ENCODE measurements at places on chromosomes 2 and 18.

DNA sequence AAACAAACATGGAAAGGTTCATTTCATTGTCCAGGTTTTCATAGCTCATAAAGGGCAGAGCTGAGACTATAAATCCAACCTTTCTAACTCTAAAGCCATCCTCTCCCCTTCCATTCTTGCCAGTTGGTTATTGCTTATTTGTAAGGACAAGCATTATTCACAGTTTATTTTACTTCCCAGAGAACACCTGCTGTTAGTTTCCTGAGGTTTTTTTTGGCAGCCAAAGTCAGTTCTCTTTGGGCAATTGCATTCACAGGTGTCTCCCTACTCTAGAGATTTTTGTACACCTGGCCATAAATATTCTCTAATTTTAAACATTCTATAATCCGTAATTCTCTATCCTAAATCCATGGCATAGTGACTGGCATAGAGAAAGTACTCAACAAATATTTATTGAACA, 87.3 kb upstream of the SPHKAP start:
- no peak for DNase-seq

DNA sequence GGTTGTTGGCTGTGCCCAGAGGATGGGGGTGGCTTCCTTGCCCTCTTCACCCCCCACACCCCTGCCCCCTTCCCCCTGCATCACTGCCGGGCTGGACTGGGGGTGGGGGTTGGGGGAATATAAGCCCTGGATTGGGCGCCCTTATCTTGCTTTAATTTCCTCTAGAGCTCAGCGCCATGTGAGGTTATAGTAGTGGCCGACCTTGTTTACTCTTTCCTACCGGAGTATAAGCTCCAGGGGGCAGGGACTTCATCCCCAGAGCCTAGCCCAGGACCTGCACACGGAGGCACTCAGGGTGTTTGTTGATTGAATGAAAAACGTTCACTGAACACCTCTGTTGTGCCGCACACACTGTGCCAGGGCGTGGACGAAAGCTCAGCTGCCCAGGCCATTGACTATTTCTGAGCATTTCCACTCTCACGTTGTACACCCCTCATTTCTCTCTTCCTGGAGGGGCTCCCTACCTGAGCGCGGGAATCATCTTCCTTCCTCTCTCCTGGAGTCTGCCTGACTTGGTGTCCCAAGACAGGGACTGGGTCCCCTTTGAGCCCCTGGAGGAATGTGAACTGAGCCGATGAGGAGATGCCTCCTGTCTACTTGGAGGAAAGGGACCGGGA, 9.3 kb upstream of the SPATA3 start:
- no peak for DNase-seq

DNA sequence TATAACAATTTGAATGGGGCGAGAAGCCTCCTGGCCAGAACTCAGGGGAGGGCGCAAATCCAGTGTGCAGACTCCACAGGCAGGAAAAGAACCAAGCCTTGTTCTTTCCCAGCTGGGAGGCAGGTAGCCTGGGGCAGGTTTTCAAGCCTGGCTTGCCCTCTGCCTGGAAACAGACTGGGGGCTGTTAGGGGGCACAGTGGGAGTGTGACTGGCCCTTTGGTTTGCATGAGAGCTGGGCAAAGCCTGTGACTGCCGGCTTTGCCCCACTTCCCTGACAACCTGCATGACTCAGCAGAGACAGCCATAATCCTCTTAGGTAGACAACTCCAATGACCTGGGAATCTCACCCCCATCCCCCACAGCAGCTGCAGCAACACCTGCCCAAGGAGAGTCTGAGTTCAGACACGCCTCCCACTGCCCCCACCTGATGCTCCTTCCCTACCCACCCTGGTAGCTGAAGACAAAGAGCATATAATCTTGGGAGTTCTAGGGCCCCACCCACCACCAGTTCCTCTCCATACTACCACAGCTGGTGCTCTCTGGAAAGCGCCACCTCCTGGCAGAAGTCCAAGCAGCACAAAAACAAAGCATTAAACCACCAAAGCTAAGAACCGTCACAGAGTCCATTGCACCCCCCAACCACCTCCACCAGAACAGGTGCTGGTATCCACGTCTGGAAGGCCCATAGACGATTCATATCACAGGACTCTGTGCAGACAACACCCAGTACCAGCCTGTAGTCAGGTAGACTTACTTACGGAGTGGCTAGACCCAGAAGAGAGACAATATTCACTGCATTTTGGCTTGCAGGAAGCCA, 402.5 kb downstream of the STK39 start:
- DNase-seq, result no peak

- DNase-seq, result no peak
These were observed 27.1 kb upstream of the TFPI start for GRCh38 chr2:187581125-187581896.

- DNase-seq, result no peak
These were observed 864.4 kb upstream of the KLHL29 start for GRCh38 chr2:22520369-22521288.

DNA sequence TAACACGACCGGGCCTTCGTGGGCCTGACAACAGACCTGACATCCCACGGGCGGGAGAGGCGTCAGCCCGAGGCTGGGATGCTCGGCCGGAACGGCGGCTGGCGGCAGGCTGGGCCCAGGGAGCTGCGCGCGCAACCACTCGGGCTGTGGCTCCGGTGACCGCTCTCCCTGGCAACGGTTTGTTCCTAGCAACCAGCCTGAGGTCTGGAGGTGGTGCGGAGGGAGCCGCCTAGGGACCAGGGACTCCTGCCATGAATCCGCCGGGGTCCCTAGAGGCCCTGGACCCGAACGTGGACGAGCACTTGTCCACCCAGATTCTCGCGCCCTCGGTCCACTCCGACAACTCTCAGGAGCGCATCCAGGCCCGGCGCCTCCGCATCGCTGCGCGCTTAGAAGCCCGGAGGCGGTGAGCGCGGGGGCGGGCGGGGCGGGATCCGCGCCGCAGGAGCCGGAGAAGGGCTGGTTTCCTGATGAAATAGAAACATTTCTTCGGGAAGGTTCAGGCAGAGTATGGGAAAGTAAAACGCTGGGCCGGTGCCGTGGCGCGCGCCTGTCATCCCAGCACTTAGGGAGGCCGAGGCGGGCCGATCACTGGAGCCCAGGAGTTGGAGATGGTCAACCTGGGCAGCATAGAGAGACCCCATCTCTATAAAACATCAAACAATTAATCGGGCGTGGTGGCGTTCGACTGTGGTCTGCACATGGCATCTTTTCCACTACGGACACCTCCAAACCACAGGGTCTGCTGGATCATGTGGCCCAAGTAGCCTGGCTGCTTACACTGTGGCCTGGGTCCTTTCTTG, at the start of gene DRC1:
Gene DRC1 (plus strand): TSS at position 182 of the 803 bp plus-strand sequence. CDS start 70 bp downstream, at position 252.
- no peak for DNase-seq

DNA sequence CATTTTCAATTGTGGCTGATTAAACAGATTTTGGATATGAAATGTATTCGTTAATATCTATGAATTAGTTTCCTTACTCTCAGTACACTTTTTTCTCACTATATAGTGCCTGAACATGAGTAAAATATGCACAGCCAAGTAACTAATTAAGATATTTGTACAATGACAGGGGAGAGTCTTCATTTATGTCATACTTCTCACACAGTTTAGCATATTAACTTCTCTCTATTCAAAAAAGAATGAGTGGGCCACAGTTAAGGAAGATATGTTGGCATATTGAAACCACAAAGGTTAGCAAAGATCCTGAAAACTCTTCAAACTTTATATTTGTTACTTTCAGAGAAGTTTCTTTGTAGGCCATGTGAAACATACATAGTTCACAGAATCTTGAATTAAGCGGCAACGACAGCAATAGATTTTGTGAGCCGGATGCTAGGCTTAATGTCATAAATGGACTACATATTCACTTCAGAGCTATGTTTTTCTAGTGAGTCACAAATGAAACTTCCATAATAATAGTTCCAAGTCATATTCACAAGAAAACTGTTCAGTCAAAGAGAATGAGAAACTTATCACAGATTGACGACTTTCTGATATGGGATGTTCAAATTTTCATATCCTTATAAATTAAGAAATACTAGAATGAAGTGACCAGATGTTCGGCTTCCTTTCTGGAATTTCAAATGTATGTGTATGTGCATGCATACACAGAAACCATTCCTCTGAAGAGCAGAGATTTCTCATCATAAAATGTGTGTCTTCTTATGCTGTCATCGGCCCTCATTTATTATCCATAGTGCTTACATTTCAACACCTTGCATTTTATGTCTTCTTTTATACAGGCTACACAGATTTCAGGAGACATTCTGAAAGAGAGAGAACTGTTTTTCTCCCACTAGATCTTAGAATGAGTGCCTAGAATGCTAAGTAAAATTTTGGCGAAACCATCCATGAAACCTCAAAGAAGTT, 584.0 kb downstream of the SATB2 start:
- no peak for DNase-seq

- DNase-seq, result peak; percentile 17
These were observed 36.8 kb upstream of the WIPF1 start for GRCh38 chr2:174634130-174635014.

- no peak for DNase-seq
These were observed 201.8 kb upstream of the GULP1 start for GRCh38 chr2:188089901-188090300.

GRCh38 chr18:6580401-6580800, 149.1 kb upstream of the ARHGAP28 start:
- DNase-seq, result no peak

DNA sequence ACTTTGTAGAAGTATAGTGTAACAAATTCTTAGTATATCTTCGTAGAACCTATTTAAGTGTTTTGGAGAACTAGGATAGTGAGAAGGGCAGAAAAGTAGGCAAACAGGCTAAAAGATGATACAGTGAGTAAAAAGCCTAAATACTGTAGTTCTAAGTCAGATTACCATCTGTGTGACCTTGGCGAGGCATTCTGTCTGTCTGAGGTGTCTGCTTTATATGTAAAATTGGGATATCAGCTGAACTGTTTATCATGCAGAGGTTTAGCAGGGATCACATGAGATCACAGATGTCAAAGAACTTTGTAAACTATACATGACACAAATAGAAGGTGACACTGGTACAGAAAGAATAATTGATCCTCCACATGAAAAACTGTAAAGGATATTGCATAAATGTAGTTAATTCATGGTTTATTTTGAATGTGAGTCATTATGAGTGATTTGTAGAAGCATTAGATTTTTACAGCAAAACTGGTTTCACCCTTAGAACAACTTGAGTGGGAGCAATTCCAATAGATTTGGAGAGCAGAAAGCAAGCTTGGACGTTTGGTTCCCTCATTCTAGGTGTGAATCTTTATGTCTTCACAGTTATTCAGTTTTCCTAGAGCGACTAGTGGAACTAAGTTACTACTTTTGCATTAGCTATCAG, 41.9 kb downstream of the TAF1B start:
- no peak for DNase-seq

- no peak for DNase-seq
These were observed 148.4 kb downstream of the SH3RF3 start for GRCh38 chr2:109277406-109277805.

- DNase-seq, result no peak
These were observed 866.0 kb downstream of the CBLN2 start for GRCh38 chr18:71678144-71678543.

DNA sequence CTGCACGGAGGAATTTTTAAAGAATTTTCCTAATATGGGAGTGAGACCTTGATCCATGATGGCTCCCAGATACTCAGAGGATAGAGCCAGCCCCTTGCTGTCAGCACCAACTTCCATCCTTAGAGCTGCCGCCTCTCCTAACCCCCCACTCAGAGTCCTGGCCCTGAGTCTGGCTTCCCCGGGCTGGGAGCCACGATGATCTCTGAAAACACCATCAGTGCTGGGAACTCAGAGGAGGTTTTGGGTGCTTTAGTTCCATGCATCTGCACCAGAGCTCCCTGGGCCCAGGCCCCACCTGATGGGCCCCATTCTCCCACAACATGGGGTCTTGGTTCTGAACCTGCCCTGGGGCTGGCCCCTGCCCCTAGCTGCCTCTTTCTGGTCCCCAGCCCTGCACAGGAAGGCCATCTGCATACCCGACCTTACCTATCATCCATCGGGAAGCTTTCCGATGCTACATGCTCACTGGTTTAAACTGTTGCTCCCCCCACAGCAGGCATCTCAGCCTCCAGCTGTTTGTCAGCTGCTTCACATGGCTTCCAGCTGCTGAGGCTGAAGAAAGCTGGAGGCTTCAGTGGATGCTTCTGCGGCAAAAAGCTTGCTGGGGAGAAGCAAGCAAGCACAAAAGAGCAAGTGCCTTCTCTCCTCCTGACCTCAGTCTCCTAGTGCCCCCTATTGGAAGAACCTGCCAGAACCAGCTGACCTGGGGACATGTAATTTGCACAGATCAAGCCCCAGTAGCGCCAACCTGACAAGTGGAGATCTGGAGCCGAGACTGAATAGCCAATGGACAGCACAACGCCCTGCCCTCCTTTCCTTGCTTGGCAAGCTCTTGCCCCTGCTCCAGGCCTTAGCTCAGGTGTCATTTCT, 24.2 kb upstream of the RHOB start:
- no peak for DNase-seq

GRCh38 chr2:11750422-11750821, 4.0 kb downstream of the LPIN1 start:
- peak; percentile 64 for DNase-seq

DNA sequence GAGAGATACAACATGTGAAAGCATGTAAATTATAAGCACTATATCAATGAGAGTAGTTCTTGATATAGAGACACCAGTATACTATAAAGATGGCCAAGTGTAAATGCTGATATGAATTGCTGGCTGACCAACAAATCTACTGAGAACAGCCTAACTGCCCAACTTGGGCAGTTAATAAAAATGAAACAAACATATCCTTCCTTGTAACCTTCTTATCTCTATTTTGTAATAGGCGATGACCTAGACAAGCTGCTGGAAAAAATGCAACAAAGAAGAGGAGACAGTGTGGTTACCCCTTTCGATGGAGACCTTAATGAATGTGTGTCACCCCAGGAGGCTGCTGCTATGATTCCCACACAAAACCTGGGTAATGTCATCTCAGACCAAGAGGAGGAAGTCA, 148.7 kb downstream of the ESCO1 start:
- no peak for DNase-seq

DNA sequence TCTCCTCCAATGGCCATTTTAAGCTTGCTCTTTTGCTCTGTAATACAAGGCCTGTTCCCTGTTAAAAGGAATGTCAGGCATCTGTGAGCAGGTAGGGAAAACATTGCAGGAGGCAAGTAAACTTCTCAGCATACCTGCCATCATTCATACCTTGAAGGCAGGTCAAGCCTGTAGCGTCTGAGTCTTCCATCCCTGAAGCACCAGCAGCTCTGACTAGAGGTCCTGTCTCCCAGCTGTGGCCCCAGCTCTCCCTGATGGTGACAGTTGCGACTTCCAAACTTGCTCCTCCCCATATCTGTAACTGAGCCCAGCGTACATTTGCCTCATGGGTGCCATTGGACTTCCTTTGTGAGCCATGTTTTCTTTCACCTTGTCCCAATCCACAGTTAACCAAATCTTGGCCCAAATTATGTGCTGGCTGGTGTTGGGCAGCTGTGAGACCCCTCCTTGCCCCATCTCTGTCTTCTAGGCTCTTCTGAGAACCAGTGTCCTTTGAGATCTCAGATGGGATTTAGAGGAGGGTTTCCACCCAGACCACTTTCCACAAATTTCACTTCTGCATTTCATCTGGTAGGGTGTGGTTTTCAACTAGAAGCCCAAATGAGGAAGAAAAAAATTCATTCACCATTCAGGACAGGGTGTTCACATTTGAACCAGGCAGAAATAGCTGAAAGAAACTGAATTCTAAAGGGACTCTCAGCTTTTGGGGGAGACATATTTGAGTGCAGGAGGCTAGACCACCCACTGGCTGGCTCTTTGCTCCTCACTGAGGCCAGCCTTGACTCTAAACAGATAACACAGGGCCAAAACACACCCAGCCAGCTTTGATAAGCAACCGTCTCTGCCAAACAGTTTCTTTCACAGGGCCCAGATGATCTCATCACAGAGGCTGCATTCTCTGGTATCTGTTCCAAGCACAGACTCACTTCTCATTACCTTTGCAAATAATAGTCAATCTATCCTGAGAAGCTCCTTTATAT, 66.4 kb upstream of the MSH2 start:
- DNase-seq, result no peak

- no peak for DNase-seq
These were observed 30.8 kb downstream of the CREG2 start for GRCh38 chr2:101356521-101356920.
